Small intestine (tissue), 16 donors: ENCODE measurements at places on chromosomes 5 and 9.

DNA sequence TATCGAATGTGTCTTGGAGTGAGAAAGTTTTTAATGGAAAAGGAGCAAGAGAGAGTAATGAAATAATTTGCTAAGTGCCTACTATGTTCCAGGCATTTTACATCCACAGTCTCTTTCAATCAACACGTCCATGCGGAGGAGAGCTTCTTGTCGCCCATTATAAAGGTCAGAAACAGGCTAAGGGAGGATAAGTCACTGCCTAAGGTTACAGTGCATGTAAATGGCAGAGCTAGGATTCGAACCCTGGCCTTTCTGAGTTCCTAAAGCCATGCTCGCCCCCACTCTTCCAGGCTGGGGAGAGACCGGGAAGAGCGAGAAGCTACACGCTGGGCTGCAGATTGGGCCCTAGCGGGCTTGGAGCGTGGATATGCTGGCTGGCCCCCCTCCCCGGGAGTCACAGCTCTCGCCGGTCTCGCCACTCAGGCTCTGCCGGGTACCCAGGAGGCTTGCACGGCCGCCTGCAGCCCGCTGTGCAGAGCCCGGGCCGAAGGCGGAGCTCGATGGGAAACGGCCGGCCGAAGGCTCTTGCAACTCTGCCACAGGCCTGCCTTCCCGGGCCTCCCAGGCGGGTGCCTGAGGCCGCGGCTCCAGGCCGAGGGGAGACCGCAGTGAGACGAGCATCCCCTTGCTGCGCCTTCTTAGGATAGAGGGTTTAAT, 775 bp upstream of the LHX2 start:
- no peaks in the 10 kb centered on the region for H3K36me3 ChIP-seq
- peaks cover 95% of the 10 kb centered on the region for H3K27me3 ChIP-seq
- no peak overlapping the region for H3K27ac ChIP-seq
- peak; percentile 32 for DNase-seq

- DNase-seq, result no peak
- no peaks in the 10 kb centered on the region for H3K36me3 ChIP-seq
- H3K27me3 ChIP-seq, result no peaks in the 10 kb centered on the region
- no peak overlapping the region for H3K4me3 ChIP-seq
These were observed 30.9 kb upstream of the ABLIM3 start for GRCh38 chr5:149110406-149110805.

GRCh38 chr5:87246061-87246460, 21.6 kb upstream of the RASA1 start:
- H3K4me1 ChIP-seq, result no peaks in the 10 kb centered on the region
- H3K27me3 ChIP-seq, result no peaks in the 10 kb centered on the region
- H3K4me3 ChIP-seq, result no peak overlapping the region
- no peak for DNase-seq
- H3K36me3 ChIP-seq, result no peaks in the 10 kb centered on the region

- H3K27me3 ChIP-seq, result no peaks in the 10 kb centered on the region
- no peaks in the 10 kb centered on the region for H3K36me3 ChIP-seq
- H3K27ac ChIP-seq, result no peak overlapping the region
- no peaks in the 10 kb centered on the region for H3K4me1 ChIP-seq
These were observed 16.4 kb upstream of the GADD45G start for GRCh38 chr9:89588271-89588879.

DNA sequence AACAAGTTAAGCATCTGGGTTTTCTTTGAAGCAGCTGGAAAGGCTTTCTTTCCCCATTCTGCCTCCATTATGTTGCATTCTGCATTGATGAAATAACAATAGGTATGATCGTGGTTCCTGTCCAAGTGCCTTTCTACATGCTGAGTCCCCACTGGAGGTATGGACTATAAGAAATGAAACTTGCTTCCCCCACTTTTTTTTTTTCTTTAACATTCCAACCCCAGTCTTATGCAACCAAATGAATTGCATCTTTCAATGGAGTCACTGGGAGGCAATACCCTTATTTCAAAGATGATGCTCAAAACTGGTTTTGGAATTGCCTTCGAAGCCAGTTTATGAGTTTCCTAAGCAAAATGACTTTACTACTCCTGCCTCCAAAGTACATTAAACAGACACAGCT, 58.9 kb downstream of the ARSB start:
- H3K4me1 ChIP-seq, result no peaks in the 10 kb centered on the region
- no peaks in the 10 kb centered on the region for H3K27me3 ChIP-seq
- H3K36me3 ChIP-seq, result no peaks in the 10 kb centered on the region
- no peak for DNase-seq
- H3K4me3 ChIP-seq, result no peak overlapping the region
- H3K27ac ChIP-seq, result no peak overlapping the region

- no peaks in the 10 kb centered on the region for H3K4me1 ChIP-seq
- H3K36me3 ChIP-seq, result no peaks in the 10 kb centered on the region
- no peaks in the 10 kb centered on the region for H3K27me3 ChIP-seq
- no peak for DNase-seq
These were observed 26.0 kb downstream of the CRHBP start for GRCh38 chr5:76978869-76979268.

GRCh38 chr5:122607818-122608217, 167.1 kb upstream of the SNX2 start:
- H3K36me3 ChIP-seq, result no peaks in the 10 kb centered on the region
- no peaks in the 10 kb centered on the region for H3K4me1 ChIP-seq
- DNase-seq, result no peak
- H3K27ac ChIP-seq, result no peak overlapping the region

GRCh38 chr5:173697931-173698579, 81.6 kb upstream of the BOD1 start:
- no peaks in the 10 kb centered on the region for H3K36me3 ChIP-seq
- H3K4me1 ChIP-seq, result no peaks in the 10 kb centered on the region
- H3K27me3 ChIP-seq, result no peaks in the 10 kb centered on the region
- H3K4me3 ChIP-seq, result no peak overlapping the region
